ENCODE measurements at places on chromosomes 6 and 20.

DNA sequence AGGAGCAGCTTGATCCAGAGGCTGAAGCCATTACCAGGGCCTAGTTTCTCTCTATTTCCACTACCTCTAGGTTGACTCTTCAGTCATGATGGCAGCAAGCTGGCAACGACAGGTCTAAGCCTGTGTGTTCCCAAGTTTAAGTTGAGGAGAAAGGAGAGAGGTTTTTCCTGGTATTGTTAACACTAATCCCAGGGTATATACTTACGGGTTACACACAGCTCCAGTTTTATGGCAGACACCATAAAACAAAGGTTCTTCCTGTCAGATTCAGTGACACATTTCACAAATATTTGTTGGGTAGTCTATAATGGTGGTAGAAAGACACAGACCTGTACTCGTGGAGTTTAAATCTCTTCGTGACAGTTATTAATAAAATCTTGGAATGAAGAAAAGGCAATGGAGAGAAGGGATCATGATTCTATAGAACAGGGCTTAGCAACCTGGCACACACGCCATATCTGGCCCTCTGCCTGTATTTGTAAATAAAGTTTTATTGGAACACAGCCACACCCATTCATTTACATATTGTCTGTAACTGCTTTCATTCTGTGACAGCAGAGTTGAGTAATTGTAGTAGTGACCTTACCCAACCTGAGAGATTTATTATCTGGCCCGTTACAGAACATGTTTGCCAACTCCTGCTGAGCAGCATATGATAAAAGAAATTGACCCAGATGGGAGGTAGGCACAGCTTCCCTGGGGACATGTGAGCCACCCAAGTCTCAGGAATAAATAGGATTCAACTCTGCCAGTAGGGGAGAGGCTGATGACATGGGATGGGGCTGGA lies 323.3 kb downstream of the CDH4 start:
- DNase-seq = no peak

GRCh38 chr6:167237438-167238145 lies 53.5 kb upstream of the UNC93A start:
- DNase-seq = no peak

- no peak for DNase-seq
Measured at GRCh38 chr6:161313940-161314509, 40.2 kb upstream of the AGPAT4 start.

GRCh38 chr20:38092260-38092857 lies 58.8 kb downstream of the RPRD1B start:
- DNase-seq = no peak

DNA sequence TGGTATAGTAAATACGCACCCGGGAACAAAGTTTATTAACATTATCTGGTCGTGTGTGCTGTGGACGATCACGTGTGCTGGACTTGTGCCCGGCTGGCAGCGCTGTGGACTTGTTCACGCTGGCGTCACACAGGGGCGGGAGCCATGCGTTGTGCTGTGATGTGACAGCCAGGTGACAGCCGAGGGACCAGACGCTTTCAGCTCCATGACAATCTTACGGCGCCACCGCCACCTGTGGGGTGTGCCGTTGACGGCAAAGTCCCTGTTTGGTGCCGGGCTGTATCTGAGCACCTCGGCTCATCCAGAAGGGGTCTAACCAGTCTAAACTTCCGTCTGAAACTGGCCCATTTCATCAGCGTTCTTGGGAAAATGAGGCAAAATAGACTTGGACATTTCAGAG lies 25.2 kb downstream of the DLL1 start:
- peak; percentile 81 for DNase-seq

DNA sequence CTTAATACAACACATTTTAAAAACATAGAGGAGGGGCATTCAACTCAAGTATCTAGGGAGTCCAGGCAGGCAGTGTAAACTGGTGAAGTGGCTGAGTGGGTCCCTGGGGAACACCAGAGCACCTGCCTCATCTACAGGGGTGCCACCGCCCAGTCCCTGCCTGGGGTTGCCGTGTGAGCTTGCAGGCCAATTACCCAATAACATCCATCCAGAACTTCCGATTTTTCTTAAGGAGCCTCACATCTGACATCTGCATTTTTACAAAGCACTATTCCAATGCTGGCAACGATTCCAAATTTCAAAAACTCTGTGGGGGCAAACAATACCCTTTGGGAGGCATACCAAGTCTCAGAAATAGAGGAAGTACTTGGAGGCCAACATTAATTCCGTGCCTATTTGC lies 288.4 kb upstream of the TSHZ2 start:
- DNase-seq = peak; percentile 37

GRCh38 chr6:13794184-13794583 lies 20.2 kb downstream of the MCUR1 start:
- peak; percentile 4 for DNase-seq

GRCh38 chr20:62401331-62401779 lies 5.7 kb downstream of the CABLES2 start:
- DNase-seq = no peak

- DNase-seq = no peak
Measured at GRCh38 chr20:50284811-50285375, 94.3 kb downstream of the CEBPB start.

DNA sequence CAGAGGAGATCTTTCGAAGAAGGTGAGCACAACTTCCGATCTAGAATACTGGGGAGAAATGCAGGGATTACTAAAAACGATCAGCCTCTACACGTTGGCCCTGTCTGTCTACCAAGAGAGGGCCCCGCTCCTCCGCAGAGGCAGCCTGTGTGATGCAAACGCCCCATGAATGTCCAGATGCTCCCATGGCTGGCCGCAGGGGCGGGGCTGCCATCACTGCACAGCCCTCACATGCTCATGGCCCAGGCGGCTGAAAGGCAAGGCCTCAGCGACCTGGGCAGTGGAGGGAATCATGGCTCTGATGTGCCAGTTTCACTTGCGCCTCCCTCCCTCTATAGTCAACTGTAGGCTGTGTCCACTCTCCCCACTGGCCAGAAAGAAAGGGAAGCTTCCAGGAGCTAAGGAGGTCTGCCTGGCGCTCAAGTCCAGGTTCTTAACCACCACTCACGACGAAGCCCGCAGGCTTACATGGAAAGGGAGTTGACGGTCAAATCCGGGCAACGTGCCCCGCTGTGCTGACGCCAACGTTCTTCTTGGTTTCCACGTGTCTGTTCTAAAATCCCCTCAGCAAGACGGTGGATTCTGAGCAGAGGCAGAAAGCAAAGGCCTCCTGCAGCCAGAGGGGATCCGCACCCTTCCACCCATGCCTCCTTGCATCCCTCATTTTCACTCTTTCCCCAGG lies 14.2 kb downstream of the PXDC1 start:
- no peak for DNase-seq

- no peak for DNase-seq
Measured at GRCh38 chr6:7129784-7130569, 22.2 kb downstream of the RREB1 start.

DNA sequence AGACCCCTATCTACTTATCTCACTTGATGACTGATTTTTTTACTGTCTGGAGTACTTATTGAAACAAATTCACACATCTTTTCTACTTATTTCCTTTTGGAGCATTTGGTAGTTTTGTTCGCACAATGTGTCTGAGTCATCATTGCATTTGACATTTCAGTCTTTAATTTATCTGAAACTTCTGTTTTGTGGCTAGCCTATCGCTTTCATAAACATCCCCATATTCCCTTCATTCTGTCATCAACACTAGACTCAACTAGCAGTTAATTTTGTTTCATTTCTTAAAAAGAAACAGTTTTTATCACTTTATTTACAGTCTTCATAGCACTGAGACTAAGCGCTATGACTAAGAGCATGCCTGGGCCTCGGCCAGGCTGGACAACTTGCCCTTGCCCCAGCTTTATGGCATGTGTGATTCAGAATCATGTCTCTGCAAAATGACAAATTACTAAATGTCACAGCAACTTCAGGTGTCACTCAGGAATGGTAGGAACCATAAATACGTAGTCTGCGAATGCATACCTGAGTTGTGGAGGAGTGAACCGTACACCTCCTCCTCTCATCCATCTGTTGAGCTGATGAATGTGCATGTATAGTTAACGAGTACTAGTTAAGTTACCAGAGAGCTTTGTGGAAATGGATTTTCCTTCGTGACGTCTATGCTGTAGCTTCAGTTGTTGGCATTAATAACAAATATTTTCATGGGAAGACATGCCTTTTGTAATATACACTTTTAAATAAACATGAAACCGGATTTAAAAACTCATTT lies 16.2 kb downstream of the L3MBTL3 start:
- DNase-seq = no peak

- DNase-seq = no peak
Measured at GRCh38 chr6:11190625-11191245, 41.7 kb downstream of the NEDD9 start.

DNA sequence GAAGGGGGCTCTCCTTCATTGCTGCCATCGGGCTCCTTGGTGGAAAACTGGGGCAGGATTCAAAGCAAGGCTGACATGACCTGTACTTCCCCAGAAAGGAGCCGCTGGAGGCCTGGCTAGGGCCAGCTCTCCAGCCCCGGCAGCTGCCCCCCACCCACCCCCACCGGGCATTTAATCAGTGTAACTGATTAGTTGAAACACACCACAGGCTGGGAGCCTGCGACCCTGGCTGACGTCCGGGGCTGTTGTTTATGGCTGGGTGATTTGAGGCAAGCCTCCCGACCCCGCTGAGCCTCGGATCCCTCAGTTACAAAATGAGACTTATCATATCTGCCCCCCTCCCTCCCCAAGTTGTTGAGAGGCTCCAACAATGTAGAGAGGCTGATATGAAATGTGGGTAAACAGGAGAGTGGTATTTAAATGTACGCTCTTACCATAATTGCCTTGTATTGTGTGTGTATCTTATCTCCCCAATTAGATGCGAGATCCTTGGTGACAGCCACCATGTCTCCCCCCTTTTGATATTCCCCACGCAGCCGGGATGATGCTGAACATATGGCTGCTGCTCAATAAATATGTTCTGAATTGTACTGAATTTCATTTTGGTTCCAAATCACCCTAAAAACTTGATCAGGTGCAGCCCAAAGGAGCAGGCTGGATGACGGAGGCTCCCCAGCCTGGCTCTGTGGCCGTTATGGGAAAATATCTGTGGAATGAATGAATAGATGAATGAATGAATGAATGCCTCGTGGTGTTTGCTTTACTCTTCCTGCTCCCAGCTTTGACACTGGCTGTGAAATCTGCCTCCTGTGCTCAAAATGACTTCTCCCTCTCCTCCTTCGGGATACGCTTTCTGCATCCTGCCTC lies 31.8 kb upstream of the APCDD1L start:
- DNase-seq = peak; percentile 88

GRCh38 chr20:35145141-35145564 lies 2.0 kb downstream of the EDEM2 start:
- peak; percentile 77 for DNase-seq

- DNase-seq = peak; percentile 21
Measured at GRCh38 chr20:59405226-59406200, 105.1 kb downstream of the EDN3 start.

DNA sequence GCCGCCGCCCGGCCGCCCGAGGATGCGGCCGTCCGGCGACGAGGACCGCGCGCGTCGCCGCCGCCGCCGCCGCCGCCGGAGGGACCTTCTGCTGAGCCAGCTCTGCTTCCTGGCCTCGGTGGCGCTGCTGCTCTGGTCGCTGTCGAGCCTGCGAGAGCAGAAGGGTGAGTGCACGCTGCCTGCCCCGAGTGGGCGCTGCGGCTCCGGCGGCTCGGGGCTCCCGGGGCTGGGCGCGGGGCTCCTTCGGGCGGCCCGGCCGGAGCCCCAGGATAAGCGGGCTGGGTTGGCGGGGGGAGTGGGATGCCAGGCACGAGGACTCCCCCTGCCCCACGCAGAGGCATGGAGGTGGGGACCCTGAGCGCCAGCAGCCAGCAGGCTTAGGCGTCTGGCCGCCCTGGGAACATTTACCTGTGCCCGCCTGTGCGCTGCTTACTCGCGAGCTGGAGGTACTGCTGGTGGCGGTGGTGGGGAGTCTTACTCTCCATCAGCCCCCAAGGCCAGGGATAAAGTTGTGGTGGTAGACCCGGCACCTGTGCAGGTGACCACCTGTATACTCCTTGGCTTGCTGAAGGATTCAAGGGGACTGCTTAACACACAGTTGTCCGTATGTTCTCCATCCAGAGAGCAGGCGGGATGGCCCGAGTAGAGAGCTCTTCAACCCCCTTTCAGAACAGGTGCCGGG lies 520 bp downstream of the SLC24A3 start:
- peak; percentile 85 for DNase-seq

- DNase-seq = no peak
Measured at GRCh38 chr6:18019539-18020534, 32.4 kb upstream of the KIF13A start.

GRCh38 chr20:32296412-32296811 lies 19.0 kb downstream of the KIF3B start:
- no peak for DNase-seq

- DNase-seq = no peak
Measured at GRCh38 chr6:156169371-156169770, 607.8 kb upstream of the ARID1B start.

DNA sequence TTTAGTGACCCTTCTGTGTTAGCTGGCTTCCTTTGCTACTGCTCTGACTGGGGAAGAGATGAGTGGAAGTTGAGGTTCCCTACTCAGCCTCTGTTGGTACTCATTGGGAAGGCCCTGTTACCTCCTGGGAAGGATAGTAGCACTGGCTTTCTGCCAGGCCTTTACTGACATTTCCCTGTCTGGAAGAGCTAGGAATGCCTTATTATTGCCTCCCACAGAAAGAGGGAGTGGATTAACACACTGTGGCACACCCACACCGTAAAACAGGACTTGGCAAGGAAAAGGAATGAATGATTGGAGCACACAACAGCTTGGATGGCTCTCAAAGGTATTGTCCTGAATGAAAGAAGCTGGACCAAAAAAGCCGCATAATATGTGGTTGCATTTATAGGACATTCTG lies 12.2 kb downstream of the ZNF831 start:
- DNase-seq = no peak

- peak; percentile 76 for DNase-seq
Measured at GRCh38 chr6:13795041-13795750, 19.2 kb downstream of the MCUR1 start.

GRCh38 chr6:108961985-108962384 lies 113.8 kb downstream of the ARMC2 start:
- DNase-seq = no peak

- no peak for DNase-seq
Measured at GRCh38 chr6:77025736-77026223, 437.5 kb downstream of the HTR1B start.

- DNase-seq = no peak
Measured at GRCh38 chr6:168136001-168136400, 57.0 kb upstream of the FRMD1 start.

DNA sequence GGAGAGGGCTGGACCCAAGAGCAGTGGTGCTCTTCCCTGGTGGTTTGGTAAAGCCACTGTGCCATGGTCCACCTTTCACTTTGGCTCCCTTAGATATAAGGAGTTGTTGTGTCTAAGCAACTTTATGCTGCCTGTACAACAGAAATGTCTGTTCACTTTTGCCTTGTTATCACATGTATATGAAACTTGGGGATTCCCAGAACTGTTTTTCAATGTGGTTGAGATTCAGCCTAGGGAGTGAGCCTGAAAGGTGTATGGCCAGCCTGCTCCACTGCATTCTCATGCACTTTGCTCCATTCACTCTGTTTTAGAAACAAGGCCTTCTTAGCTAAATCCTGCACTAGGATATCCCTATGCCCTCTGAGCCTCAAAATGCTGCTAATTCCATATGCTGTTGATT lies 234.5 kb upstream of the THEMIS start:
- DNase-seq = no peak

Data from NCI-H1105 treated with DMSO at 0.1 percent for 48 hours (cell line).